Right atrium auricular region (tissue), 2 donors: ENCODE measurements at places on chromosomes 11 and 22. TPM values are rescaled to one million over a fixed set of nuclear protein-coding genes. Genes with fewer than 3 reads are reported as not detected.

Gene APOA5
- not detected for total RNA-seq

GRCh38 chr11:125481531-125481930 lies 14.5 kb downstream of the FEZ1 start:
- no peak overlapping the region for H3K27ac ChIP-seq
- no peaks in the 10 kb centered on the region for H3K27me3 ChIP-seq
- peaks cover 8% of the 10 kb centered on the region for H3K4me1 ChIP-seq
- DNase-seq: no peak

- no peak for DNase-seq
- no peak overlapping the region for H3K4me3 ChIP-seq
- no peaks in the 10 kb centered on the region for H3K4me1 ChIP-seq
- no peak overlapping the region for H3K27ac ChIP-seq
- no peaks in the 10 kb centered on the region for H3K27me3 ChIP-seq
Observed at GRCh38 chr11:110190885-110191284, 97.7 kb downstream of the ZC3H12C start.

GRCh38 chr11:125916683-125917347 lies 12.5 kb downstream of the DDX25 start:
- H3K27me3 ChIP-seq: no peaks in the 10 kb centered on the region
- no peak overlapping the region for H3K27ac ChIP-seq
- DNase-seq: no peak

DNA sequence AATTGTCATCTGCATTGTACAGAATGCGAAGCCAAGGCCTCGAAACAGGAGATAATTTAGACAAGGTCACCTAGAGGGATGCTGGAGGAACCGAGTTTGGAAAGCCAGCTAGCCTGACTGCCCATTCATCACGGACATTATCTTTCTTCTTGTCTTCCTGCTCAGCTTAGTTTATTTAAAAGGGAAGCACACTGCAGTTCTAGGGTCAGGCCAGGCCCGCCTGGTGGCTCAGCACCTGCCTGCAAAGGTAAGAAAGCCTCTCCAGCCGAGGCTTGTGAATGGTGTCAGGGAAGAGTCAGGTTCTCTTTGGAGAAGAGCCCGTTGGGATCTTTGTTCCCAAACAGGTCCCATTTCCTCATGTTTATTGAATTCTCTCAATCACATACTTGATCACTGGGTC lies 246.5 kb downstream of the BLID start:
- H3K36me3 ChIP-seq: no peaks in the 10 kb centered on the region
- no peaks in the 10 kb centered on the region for H3K27me3 ChIP-seq
- no peak overlapping the region for H3K4me3 ChIP-seq
- DNase-seq: no peak
- no peak overlapping the region for H3K27ac ChIP-seq
- H3K4me1 ChIP-seq: peaks cover 11% of the 10 kb centered on the region

Gene TRIM51
- total RNA-seq: not detected

- H3K4me3 ChIP-seq: no peak overlapping the region
- peaks cover 6% of the 10 kb centered on the region for H3K4me1 ChIP-seq
- DNase-seq: no peak
- H3K27me3 ChIP-seq: no peaks in the 10 kb centered on the region
Observed at GRCh38 chr22:40583053-40583741, 53.3 kb downstream of the MRTFA start.
